H9 (cell line): ENCODE measurements at places on chromosomes 16 and 17. TPM values are rescaled to one million over a fixed set of nuclear protein-coding genes. Genes with fewer than 3 reads are reported as not detected.

MSLN gene
- 0.22 and 0.31 TPM in 2 replicates for total RNA-seq

ITGAD gene
- total RNA-seq = not detected in 2 replicates

- no peak for DNase-seq
These were observed 1.2 kb downstream of the CPD start for GRCh38 chr17:30379903-30380381.

GRCh38 chr17:8745586-8746500 is 1.2 kb upstream of the CCDC42 start:
- peak; percentile 82 for DNase-seq

DNA sequence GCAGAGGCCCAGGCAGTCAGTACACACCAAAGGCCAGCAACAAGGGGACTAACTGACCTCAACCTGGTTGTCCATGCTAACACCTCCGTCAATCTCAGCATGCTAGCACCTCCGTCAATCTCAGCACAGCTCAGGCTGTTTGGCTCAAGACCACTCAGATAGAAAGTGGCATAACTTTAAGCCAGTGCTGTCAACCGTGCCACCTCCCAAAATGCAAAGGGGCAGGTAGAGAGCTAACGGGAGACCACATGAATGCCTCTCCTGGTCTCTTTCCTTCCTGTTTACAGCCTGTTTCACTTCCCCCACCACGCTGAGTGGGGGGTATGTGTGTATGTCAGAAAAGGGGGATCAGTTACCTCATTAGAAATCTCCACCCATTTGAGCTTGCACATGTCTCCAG is 3.3 kb downstream of the UBTF start:
- DNase-seq = no peak
